Activated CD8-positive, alpha-beta T cell treated with anti-CD3 and anti-CD28 coated beads, Interleukin-2, amount 10 ng/mL, durations not matched to agents 7 days and 5 days (primary cell): ENCODE measurements at places on chromosomes 1 and 21. TPM values are rescaled to one million over a fixed set of nuclear protein-coding genes. Genes with fewer than 3 reads are reported as not detected.

LRRC38 gene
- not detected for total RNA-seq

NBPF6 gene
- total RNA-seq = not detected

- H3K36me3 ChIP-seq = no peaks in the 10 kb centered on the region
- no peaks in the 10 kb centered on the region for H3K27me3 ChIP-seq
- DNase-seq = no peak
- H3K4me1 ChIP-seq = no peaks in the 10 kb centered on the region
- no peak overlapping the region for H3K4me3 ChIP-seq
These were observed 174.3 kb downstream of the LYPLAL1 start for GRCh38 chr1:219347921-219348391.

- H3K27me3 ChIP-seq = peaks cover 3% of the 10 kb centered on the region
- H3K4me1 ChIP-seq = peaks cover 2% of the 10 kb centered on the region
- DNase-seq = no peak
- no peak overlapping the region for H3K4me3 ChIP-seq
- no peaks in the 10 kb centered on the region for H3K36me3 ChIP-seq
These were observed 27.6 kb upstream of the PKP1 start for GRCh38 chr1:201255479-201256362.

- no peak overlapping the region for H3K4me3 ChIP-seq
- H3K36me3 ChIP-seq = no peaks in the 10 kb centered on the region
- no peak overlapping the region for H3K27ac ChIP-seq
- no peak for DNase-seq
These were observed 212.3 kb downstream of the KAZN start for GRCh38 chr1:14810595-14811361.
